NCI-H1092 treated with DMSO at 0.1 percent for 48 hours (cell line): ENCODE measurements at places on chromosomes 1 and 21.

GRCh38 chr1:216005916-216006315 lies 417.3 kb downstream of the USH2A start:
- no peak for DNase-seq

- no peak for DNase-seq
Observed at GRCh38 chr1:91872000-91872399, 14.0 kb downstream of the TGFBR3 start.

- DNase-seq = peak; percentile 31
Observed at GRCh38 chr1:182651339-182651724, 33.1 kb downstream of the RGS8 start.

DNA sequence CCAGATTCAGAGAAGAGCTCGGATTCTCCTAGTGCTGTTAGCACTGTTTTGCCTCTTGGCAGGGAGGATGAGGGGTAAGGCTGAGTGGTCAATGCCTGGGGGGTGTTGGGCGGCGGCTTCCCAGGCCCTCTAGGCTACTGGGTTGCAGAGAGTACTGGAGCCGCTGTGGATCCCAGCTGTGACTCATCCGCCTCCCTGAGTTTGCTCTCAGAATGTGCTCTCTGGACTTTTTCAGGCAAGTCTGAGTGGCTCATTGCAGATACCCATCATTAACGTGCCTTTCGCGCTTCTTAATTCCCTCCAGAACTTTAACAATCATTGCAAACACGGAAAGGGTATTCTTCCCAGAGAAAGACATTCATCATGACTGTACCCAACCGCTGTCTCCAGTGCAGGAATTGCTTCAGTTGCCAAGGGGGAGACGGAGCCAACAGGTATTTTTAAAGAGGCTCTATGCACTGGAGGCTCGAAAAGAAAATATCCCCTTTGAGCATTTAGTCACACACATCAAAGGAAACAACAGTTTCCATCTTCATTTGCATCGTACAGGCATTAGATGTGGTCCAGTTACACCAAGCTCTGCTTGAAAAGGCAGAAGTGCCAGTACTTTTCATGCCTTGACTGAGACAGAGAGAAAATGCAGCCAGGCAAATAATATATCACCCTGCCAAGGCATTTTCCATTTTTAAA lies 14.4 kb upstream of the CAMTA1 start:
- no peak for DNase-seq

DNA sequence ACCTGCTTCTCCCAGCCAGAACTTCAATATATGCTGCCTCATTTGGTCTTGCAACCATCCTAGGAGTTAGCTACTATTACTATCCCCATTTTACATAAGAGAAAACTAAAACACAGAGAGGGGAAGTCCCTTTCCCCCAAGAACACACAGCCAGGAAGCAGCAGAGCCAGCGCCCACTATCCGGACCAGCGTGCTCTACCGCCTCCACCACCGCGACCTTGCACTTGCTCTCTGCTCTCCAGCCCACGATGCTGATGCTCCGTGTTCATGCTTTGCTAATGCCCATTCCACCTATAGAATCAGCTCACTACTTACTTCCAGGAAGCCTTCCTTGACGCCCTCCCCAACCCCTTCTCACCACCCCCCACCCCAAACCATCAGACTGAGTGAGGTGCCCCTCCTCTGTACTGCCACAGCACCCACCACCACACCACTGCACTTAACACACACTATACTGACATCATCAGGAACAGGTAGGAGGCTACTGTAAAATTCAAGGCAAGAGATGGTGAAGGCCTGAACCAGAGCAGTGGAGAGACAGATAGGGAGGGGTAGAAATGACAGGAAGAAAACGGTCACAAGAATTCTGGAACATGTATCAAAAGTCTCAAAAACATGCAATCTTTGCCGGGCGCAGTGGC lies 9.4 kb downstream of the TMEM53 start:
- DNase-seq = no peak
